IMR-90 (cell line): ENCODE measurements at places on chromosomes 12 and 14. TPM values are rescaled to one million over a fixed set of nuclear protein-coding genes. Genes with fewer than 3 reads are reported as not detected.

FGF6 gene
- total RNA-seq, result not detected in 2 replicates

RNASE3 gene
- not detected in 2 replicates for total RNA-seq

GRCh38 chr12:96585977-96586376 is 96.6 kb downstream of the CFAP54 start:
- no peak overlapping the region for H3K4me3 ChIP-seq
- DNase-seq, result no peak
- no peaks in the 10 kb centered on the region for H3K27me3 ChIP-seq
- H3K27ac ChIP-seq, result no peak overlapping the region

RPS6KA5 gene
- 0.28 and 0.36 TPM in 2 replicates for total RNA-seq

DNA sequence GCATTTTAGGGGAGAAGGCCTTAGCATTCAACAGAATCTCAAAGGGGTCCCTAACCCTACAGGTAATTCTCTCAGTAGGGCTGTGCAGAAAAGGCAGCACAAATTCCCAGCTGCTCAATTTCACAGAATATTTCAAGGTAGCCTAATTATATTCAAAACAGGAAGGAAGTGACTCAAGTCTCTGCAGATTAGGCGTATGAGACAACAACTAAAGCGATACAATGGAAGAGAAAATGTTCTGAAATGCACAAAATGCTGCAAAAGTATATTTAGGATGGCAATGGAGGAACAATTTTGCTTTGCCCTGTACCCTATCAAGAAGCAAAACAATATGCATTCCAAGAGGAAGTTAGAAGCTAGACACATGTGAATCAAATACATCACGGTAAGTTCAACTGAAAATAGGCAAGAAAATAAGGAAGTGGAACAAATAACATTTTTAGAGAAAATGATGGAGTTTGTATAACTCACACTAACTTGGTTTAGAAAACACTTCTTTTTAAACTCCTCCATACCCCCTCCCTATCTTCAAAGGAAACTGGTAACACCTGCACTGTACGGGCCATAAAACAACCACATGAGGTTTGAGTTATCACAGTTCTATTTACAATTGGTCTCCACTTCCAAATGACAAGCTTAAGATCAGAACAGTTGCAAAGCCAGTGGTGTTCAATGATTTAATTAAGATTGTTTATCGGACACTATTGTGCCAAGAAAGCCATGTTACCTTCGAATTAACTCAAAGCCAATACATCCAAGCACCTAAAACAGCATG is 1.6 kb downstream of the GIT2 start:
- peak overlapping the region; percentile 85 for H3K4me3 ChIP-seq
- peaks cover 11% of the 10 kb centered on the region; the same call in 1 of the 2 replicates for H3K4me1 ChIP-seq
- H3K27me3 ChIP-seq, result no peaks in the 10 kb centered on the region

GPR68 gene
- total RNA-seq, result 0.28 and 0.72 TPM in 2 replicates

GRCh38 chr12:5244513-5244972 is 187.4 kb upstream of the NTF3 start:
- H3K4me1 ChIP-seq, result peaks cover 3% of the 10 kb centered on the region; the same call in 1 of the 2 replicates
- no peak for DNase-seq
- no peaks in the 10 kb centered on the region for H3K36me3 ChIP-seq

DNA sequence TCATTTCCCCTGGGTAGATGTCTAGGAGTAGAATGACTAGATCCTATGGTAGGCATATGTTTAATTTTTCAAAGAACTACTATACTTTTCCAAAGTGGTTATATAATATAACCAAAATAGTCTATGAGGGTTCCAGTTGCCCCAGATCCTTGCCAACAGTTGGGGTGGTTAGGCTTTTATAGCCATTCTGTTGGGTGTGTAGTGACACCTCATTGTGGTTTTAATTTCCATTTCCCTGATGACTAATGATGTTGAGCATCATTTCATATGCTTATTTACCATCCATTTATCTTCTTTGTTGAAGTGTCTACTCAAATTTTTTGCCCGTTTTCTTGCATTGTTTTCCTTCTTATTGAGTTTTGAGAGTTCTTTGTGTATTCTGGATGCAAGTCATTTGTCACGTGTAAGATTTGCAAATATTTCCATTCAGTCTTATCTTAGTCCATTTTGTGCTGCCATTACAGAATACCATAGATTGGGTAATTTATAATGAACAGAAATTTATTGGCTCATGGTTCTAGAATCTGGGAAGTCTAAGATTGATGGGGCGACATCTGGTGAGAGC is 4.7 kb downstream of the SYNE2 start:
- H3K27me3 ChIP-seq, result no peaks in the 10 kb centered on the region; the same call in 1 of the 2 replicates
- no peaks in the 10 kb centered on the region for H3K36me3 ChIP-seq
- no peak overlapping the region for H3K4me3 ChIP-seq
- no peak for DNase-seq
- no peaks in the 10 kb centered on the region for H3K4me1 ChIP-seq
- H3K27ac ChIP-seq, result no peak overlapping the region

TDG gene
- 14.0 and 24.2 TPM in 2 replicates for total RNA-seq

MGST1 gene
- 87.2 and 105 TPM in 2 replicates for total RNA-seq

DNA sequence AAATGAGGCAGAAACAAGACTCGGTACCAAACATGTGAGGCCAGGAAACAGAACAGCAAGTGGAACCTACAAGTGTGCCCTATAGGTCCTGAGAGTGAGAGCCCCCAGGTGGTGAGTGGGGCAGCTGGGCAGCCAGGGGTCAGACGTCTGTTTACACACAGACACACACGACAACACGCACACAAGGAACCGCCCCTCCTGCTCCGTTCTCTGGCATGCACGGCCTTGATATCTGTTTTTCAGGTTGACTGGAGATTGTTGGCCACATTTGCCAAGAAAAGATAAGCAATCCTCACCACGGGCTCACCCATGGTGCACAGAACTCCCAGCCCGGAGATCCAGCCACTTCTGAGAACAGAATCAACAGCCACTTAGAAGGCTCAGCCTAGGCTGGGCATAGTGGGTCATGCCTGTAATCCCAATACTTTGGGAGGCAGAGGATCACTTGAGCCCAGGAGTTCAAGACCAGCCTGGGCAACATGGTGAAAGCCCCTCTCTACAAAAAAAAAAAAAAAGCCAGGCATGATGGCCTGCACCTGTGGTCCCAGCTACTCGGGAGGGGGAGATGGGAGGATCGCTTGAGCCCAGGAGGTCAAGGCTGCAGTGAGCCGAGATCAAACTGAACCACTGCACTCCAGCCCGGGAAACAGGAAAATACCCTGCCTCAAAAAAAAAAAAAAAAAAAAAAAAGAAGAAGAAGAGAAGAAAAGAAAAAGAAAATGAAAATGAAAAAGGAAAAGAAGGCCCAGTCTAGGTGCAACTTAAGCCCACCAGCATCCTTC is 19.4 kb upstream of the EIF5 start:
- DNase-seq, result no peak
- H3K27me3 ChIP-seq, result peaks cover 5% of the 10 kb centered on the region; the same call in 1 of the 2 replicates
- no peaks in the 10 kb centered on the region for H3K36me3 ChIP-seq
- H3K4me3 ChIP-seq, result no peak overlapping the region
- peaks cover 3% of the 10 kb centered on the region for H3K4me1 ChIP-seq
- no peak overlapping the region for H3K27ac ChIP-seq

DNA sequence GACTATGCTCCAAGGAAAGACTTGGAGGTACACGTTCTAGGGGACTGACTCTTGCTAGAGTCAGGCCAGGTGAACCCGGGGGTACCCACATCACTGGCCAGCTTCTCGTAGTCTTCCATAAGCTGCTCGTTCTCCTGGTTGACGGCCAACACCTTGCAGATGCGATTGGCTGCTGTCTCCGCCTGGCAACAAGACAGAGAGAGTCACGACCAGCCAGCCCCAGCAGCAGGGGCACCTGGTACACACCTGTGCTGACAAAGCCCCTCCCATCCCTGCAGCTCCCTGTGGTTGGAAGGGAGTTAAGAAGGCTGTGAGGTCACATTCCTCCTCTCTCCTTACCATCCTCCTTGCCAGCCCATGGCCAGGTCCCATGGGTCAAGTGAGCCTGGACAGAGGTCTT is 85.5 kb downstream of the ACTN1 start:
- no peaks in the 10 kb centered on the region for H3K27me3 ChIP-seq
- peaks cover 90% of the 10 kb centered on the region for H3K36me3 ChIP-seq
- H3K4me3 ChIP-seq, result no peak overlapping the region

DNA sequence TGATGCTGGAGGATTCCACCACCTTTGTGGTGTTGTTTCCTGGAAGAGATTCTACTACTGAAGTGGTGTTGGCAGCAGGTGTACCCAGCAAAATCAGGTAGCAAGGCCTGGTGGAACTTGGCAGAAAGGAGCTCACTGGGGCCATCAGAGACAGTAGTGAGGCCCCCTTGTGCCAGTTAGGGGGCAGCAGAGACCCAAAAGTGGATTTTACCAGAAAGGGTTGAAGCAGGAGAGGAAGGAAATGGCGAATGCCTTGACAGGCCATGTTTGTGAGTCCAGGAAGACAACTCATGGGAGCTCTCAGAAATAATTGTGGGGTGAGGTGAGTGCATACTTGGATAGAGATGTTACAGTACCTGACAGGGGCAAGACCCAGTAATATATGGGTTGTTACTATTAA is 137.7 kb upstream of the FGD4 start:
- peaks cover 4% of the 10 kb centered on the region for H3K36me3 ChIP-seq
- no peaks in the 10 kb centered on the region for H3K27me3 ChIP-seq
- no peak for DNase-seq
- no peak overlapping the region for H3K4me3 ChIP-seq

- peak overlapping the region; percentile 77 for H3K27ac ChIP-seq
- H3K36me3 ChIP-seq, result 0 out of 2 replicates have a peak, but pooled peaks cover 5% of the 10 kb centered on the region
These were observed 774 bp upstream of the MANSC4 start for GRCh38 chr12:27780612-27781408.

DNA sequence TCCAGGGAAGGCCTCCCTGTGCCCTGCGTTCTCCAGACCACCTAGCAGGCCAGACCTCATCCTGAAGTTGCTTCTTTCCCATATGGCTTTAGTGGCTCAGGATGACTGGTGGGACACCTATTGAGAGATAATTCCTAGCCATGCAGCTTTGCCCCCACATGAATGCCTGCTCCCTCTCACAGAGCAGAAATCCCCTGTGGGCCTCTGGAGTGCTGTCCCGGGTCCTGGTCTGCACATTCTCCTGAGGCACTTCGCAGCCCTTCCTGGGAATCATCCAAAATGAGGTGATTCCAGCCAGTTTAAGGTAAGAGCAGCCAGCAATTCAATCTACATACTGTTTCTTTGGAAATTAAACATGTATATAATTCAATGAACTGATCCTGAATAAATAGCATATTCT is 135.9 kb downstream of the GPR65 start:
- no peaks in the 10 kb centered on the region for H3K4me1 ChIP-seq
- no peak overlapping the region for H3K4me3 ChIP-seq
- no peaks in the 10 kb centered on the region for H3K27me3 ChIP-seq
- no peaks in the 10 kb centered on the region for H3K36me3 ChIP-seq

GRCh38 chr12:116106870-116107269 is 170.6 kb downstream of the MED13L start:
- H3K27ac ChIP-seq, result no peak overlapping the region
- H3K4me3 ChIP-seq, result no peak overlapping the region
- H3K36me3 ChIP-seq, result 0 out of 2 replicates have a peak, but pooled peaks cover 2% of the 10 kb centered on the region

- H3K27me3 ChIP-seq, result no peaks in the 10 kb centered on the region
- peak overlapping the region; percentile 89; the same call in 1 of the 2 replicates for H3K27ac ChIP-seq
- no peak overlapping the region for H3K4me3 ChIP-seq
- peaks cover 38% of the 10 kb centered on the region for H3K4me1 ChIP-seq
These were observed 14.4 kb upstream of the MLXIP start for GRCh38 chr12:122064025-122064777.

DNA sequence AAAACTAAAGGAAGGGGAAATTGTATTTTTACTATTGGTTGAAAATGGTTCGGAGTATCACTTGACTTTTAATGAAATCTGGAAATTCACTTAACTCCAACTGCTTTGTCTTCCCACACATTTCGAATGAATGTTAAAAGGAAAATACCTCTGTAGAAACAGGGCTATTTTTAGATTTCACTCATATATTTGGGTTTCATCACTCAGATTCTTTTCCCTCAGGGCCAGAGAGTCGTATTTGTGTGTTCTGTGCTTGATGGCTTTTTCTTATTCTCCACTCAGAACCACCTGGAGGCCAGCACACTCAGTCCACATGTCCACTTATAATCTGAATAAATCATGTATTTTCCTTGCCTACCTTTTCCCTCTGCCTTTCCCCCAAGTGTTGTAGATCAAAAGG is 40.0 kb downstream of the DAAM1 start:
- H3K27me3 ChIP-seq, result no peaks in the 10 kb centered on the region
- no peak overlapping the region for H3K4me3 ChIP-seq
- no peaks in the 10 kb centered on the region for H3K36me3 ChIP-seq
- peaks cover 5% of the 10 kb centered on the region; the same call in 1 of the 2 replicates for H3K4me1 ChIP-seq
- H3K27ac ChIP-seq, result no peak overlapping the region
- DNase-seq, result peak; percentile 58

- H3K27ac ChIP-seq, result no peak overlapping the region
- no peaks in the 10 kb centered on the region for H3K27me3 ChIP-seq
- no peak overlapping the region for H3K4me3 ChIP-seq
- peaks cover 69% of the 10 kb centered on the region for H3K4me1 ChIP-seq
- H3K36me3 ChIP-seq, result no peaks in the 10 kb centered on the region
These were observed 38.2 kb upstream of the EML1 start for GRCh38 chr14:99755068-99755405.

DNA sequence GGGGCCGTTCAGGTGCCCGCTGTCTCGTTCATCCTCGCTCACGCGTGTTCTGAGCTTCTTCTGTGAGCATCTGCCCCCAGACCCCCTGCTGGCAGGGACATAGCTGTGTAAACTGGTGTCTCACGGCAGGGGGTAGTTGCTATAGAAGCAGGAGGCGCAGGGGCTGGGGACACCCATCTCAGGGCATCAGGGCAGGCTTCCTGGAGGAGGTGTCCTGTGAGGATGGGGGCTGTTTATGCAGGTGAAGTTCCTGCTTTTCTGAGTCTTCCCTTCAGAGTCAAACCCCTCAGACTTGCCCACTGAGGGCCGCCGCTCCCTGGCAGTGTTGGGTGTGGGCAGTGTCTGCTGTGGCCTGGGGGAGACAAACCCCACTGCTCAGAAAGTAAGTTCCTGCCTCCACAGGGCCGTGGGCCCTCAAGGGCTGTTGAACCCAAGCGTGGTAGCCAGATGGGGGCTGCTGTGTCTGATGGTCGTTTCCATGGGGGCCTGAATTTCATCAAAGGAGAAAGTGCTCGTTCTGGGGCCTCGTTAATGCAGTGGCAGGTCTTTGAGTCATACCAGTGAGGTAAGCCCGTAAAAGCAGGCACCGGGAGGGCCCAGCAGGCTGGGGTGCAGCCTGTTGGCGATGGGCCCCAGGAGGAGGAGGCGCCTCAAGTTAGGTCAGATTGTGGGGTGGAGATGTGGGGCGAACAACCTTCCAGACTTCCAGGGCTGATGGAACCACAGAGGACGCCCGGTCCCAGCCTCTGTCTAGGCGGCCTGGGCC is 23.4 kb downstream of the KIF26A start:
- no peaks in the 10 kb centered on the region for H3K27me3 ChIP-seq
- H3K4me1 ChIP-seq, result no peaks in the 10 kb centered on the region
- H3K36me3 ChIP-seq, result no peaks in the 10 kb centered on the region
- H3K27ac ChIP-seq, result no peak overlapping the region
- no peak for DNase-seq

DNA sequence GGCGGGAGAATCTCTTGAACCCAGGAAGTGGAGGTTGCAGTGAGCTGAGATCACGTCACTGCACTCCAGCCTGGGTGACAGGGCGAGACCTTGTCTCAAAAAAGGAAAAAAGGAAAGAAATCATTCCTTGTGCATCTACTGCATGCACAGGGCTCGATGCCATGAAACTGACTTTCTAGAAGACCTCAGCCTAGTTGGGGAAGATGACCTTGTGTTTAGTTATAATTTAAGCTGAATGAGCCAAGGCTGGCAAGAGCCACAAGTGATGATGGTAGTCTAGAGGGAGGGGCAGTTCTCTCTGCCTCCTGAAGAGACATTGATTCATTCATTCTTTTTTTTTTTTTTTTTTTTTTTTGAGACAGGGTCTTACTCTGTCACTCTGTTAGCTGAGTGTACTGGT is 24.2 kb downstream of the ACACB start:
- H3K36me3 ChIP-seq, result no peaks in the 10 kb centered on the region
- no peaks in the 10 kb centered on the region for H3K4me1 ChIP-seq
- H3K27ac ChIP-seq, result no peak overlapping the region
- DNase-seq, result no peak

GRCh38 chr14:87084908-87085307 is 908.1 kb downstream of the GALC start:
- DNase-seq, result no peak
- no peaks in the 10 kb centered on the region for H3K4me1 ChIP-seq
- no peak overlapping the region for H3K27ac ChIP-seq
- no peak overlapping the region for H3K4me3 ChIP-seq
